ENCODE measurements at places on chromosomes 1 and 21.
A peak's percentile ranks its signal among the peaks of the same experiment; 100 is the strongest.

GRCh38 chr21:14239281-14239680 lies 23.3 kb downstream of the RBM11 start:
- DNase-seq, result no peak

DNA sequence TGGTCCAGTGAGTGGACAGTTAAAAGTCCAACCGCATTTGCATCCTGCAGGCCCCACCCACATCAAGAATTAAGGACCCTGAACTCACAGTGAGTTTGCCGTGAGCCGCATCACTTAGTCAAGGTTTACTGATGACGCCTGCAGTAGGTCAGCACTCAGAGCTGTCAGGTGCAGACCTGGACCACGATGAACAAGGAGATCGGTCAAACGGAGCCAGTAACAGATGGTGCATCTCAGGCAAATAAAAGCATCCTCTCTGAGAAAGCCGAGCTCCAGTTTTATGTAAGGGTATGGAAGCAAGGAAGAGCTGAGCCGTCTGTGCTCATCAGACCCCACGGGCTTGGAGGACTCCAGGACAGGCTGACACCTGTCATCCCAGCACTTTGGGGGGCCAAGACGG lies 4.5 kb downstream of the PRDM15 start:
- no peak for DNase-seq

DNA sequence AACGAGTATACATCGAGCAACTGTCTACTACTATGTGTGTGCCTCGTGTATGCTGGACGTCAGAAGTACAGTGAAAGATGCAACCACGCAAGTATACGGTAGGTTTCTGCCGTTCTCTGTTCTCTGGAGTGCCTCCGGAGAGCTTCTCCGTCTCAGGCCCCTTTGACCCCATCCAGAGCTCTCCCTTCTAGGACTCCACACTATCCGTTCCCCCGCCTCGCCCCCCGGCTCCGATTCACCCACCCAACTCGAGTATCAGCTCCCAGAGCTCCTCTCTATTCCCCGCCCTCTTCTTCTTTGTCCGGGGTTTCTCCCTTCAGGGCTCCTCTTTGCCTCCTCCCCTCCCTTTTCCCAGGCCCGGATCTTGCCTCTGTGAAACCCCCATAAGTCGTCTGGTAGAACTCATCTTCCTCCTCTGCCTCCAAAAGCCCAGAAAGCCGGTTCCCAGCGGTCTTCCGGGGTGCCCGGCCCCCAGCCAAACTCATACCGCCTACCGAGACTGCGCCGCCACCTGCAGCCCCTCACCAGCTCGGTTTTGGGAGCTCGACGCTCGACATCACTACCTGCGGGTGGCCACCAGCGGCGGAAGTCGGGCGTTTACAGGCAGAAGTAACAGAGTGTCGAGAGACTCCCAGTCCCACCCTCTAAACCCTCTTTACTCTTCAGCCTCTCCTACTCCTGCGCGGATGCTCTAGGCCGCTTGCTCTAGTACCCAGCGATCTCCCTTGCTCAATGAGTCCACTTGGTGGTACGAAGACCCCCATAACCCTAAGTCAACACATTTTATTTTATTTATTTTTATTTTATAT lies at the start of gene VPS72:
TSS of gene VPS72 (minus strand) at position 561 of the 809 bp plus-strand sequence. CDS start at position 485, 76 bp downstream.
- DNase-seq, result peak; percentile 90

DNA sequence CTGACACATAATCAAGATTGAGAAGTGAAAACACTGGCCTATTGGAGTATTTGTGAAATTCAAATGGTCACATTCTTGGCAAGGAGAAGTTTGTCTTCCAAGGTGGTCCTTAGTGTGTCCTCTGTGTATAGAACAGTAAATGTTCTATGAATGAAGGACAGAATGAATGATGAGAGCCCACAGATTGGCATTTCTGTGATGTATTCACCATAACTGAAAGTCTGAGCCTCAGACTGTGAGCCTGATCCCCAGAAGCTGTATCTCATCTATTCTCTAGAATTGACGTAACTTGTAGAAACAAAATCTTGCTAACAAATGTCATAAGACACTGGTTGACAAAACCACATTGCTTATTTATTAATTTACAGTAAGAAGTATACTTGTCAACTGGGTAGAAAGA lies 111.5 kb upstream of the ETV3 start:
- no peak for DNase-seq

DNA sequence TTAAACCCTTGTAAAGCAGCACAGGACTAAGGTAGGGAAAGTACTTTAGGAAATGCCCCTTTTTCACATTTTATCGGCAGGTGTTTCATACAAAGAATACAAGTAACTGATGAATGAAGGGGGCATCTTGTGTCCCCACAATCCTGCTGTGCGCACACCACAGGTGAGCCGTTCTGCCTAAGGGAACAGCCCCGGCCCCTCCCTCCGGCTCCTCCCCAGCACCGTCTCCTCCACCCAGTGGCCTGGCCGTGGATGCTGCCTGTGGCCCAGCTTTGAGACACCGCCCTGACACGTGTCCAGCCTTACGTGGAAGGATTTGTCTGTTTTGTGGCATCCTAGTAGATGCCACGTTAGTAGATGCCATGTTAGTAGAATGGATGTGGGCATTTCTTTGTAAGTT lies 12.8 kb downstream of the FAAP20 start:
- DNase-seq, result no peak

- DNase-seq, result no peak
These were observed 533.4 kb downstream of the MATN1 start for GRCh38 chr1:30189818-30190500.

DNA sequence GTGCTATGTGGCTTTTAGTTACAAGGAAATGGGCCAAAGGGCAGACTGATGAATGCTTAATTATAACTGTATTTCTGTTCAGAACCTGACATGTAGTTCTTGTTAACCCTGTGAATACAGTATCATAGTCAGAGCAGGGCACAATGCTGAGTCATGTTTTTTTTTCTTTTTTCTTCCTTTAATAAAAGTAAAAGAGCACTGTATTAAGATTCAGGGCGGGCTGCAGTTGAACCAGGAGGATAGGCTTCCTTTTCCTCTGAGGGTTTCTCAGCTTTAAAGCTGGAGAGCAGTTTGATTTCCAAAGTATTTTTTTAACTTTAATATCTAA lies 8.7 kb downstream of the CLDN8 start:
- no peak for DNase-seq

DNA sequence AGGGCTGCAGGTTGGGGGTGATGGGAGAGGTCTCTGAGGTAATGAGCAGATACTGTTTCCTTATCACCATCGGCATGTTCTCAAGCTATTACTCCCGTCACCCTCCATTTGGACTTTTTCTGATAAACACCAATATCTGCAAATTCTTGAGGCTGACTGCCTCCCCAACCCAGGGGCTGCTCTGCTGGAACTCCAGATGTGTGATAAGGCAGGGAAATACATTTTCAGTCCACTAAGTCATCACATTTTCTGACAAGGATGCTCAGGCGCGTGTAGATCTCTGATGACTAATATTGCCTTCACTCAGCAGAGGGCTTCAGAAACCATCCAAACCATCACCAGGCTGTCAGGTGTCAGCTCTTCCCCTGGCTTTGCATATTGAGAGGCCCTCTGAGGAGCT lies 215.0 kb upstream of the POU3F1 start:
- no peak for DNase-seq

GRCh38 chr21:35940074-35940927 lies 120.0 kb downstream of the SETD4 start:
- DNase-seq, result peak; percentile 82

DNA sequence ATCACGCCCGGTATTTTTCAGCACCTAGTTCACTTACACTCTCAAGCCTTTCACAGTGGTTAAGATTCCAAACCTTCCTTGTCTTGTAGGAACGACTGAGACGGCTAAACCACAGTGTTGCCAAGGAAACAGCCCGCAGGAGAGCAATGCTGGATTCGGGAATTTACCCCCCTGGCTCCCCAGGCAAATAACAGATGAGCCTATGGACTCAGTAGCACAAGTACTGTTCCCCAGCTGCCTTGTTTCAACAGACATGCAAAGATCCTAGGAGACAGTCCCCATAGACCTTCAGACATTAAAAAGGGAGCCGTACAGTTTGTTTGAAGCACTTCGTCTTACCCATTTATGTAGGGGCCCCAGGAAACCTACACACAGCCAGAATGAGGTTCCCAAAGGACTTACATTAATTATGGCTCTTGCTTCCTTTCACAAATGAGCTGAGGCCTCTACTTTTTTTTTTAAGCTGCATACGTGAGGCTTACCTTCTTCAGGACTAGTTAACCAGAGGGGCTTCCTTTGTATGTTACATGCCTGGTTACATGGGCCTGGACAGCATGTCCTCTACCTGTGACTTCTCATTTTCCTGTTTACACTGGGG lies 2.7 kb downstream of the SNAPIN start:
- peak; percentile 28 for DNase-seq

DNA sequence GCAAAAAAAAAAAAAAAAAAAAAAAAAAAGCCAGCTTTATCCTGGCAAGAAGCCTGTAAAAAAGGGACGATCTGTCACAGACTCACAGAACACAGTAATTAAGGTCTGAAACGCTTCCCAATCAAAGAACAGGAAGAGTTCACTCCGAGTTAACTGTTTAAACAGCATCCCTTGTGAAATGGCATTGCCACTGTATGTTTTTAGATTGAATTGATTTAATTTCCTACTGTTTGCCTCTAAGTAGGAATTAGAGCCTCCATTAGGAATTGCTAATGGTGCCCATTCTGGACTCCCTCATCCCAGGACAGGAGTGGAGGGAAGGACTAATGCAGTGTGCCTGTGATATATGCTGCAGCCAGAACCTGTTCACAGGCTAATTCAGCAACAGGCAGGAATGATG lies 370.8 kb downstream of the RWDD3 start:
- DNase-seq, result no peak

DNA sequence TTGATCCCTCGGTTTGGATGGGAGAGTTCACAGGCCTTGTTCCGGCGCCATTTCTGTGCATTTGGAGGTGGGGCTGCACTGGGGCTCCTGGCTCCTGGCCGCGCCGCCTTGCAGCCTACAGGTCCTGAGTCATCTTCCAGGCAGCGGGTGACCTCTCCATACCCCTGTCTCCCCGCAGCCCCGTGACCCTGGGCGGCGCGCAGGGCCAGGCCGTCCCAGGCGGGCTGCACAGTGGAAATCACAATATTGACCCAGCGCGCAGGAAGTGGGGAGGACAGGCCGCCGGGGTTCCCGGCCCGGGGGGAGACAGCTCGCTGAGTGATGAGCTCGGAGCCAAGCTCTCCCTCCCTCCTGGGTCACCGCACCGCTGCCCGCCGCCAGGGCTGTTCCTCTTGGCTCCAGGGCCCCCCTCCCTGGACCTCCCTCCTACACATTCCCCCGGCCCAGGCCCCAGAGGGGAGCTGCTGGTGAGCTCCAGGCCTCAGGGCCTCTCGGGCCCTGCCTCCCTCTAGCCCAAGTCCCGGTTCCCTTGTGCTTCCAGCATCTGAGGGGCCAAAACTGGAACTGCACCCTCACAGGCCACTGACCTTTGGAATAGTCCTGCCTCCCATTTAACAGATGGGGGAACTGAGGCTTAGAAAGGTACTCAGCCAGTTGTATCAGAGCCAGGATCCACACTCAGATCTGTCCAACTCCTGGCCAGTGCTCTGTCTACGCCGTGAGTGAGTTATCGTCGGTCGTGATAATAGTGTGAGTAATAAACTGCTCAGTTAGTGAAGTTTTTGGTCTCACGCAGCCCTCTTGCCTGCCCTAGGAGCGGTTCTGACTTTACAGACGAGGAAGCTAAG lies 142.9 kb upstream of the WNT4 start:
- no peak for DNase-seq

DNA sequence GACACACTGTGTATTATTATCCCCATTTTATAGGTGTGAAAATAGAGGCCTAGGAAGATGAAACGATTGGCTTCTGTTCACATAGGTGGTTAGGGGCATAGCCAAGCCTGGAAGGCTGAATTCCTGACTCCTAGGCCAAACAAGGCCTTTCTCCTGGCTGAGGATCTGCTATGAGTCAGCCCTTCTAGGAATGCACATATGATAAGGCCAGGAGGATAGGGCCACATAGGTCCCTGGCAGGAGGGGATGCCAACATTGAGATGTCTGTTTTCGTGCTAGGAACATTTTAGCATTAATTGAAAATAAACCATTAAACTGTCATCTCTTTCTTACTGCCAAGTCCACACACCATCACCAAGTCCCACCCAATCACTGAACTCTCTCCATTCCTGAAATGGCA lies 9.2 kb downstream of the CSMD2 start:
- DNase-seq, result peak; percentile 28

DNA sequence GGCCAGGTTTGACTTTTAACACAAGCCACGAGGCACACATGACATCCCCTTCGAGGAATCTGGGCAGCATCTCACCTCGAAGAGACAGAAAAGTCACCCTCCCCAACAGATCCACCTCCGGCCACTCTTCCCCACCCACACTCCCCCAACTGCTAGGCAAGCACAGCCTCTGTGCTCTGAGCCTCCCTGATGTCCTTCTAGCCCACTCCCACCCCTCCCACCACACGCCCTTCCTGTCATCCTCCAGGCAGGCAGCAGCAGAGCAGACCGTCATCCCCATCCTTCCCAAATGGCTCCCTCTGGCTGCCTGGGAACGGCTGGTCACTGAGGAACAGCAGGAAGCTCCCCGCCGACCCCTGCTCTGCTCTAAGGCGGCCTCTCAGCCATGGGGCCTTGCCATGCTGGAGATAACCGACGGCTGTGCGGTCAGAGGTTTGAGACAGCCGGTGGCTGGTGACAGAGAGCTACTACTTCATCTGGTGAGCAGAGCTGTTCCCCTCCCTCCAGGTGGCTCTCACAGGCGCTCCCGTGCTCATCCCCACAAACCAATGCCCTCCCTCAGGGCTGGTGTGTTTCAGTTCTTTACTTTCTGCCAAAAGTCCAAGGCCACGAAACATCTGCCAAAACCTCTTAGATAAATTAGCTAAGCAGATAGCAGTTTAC lies 25.6 kb downstream of the NPHP4 start:
- no peak for DNase-seq

GRCh38 chr1:19250629-19251304 lies 557 bp downstream of the EMC1 start:
- peak; percentile 4 for DNase-seq

GRCh38 chr1:64955097-64956009 lies 11.0 kb downstream of the JAK1 start:
- DNase-seq, result no peak

DNA sequence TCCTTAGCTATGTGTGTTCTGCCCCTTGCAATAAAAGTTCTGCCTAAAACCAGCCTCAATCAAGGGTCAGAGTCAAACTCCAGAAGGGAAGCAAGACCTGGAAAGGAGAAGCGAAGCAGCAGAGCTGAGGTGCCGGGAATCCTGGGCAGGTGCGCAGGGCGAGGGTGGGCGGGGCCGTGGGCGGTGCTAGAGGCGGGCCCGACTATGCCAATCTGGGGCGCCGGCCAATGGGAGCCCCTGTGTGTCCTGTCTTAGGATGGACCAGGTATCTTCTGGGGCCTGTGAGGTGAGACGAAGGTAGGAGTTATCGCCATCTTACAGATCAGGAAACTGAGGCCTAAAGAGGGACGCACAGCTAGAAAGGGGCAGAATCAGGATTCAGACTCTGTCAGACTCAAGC lies 120.3 kb downstream of the PTPRU start:
- no peak for DNase-seq

GRCh38 chr1:53629101-53629691 lies 109.8 kb downstream of the GLIS1 start:
- no peak for DNase-seq

- DNase-seq, result no peak
These were observed 31.2 kb upstream of the MAP1LC3C start for GRCh38 chr1:242030071-242030470.

- no peak for DNase-seq
These were observed 58.4 kb downstream of the S1PR1 start for GRCh38 chr1:101295209-101295608.

- peak; percentile 53 for DNase-seq
These were observed 252.4 kb upstream of the DUSP10 start for GRCh38 chr1:221994274-221994698.

Measured in EH (cell line).